ENCODE measurements at places on chromosomes 12 and 14. TPM values are rescaled to one million over a fixed set of nuclear protein-coding genes. Genes with fewer than 3 reads are reported as not detected.

Gene IFI27
- 98.5 TPM for total RNA-seq

Gene KCNMB4
- total RNA-seq = 4.5 TPM

Gene RND1
- total RNA-seq = 0.96 TPM

Gene PCED1B
- total RNA-seq = 1.3 TPM

Gene P2RX2
- not detected for total RNA-seq

Gene TEX22
- 0.46 TPM for total RNA-seq

Gene SLC2A14
- total RNA-seq = not detected

DNA sequence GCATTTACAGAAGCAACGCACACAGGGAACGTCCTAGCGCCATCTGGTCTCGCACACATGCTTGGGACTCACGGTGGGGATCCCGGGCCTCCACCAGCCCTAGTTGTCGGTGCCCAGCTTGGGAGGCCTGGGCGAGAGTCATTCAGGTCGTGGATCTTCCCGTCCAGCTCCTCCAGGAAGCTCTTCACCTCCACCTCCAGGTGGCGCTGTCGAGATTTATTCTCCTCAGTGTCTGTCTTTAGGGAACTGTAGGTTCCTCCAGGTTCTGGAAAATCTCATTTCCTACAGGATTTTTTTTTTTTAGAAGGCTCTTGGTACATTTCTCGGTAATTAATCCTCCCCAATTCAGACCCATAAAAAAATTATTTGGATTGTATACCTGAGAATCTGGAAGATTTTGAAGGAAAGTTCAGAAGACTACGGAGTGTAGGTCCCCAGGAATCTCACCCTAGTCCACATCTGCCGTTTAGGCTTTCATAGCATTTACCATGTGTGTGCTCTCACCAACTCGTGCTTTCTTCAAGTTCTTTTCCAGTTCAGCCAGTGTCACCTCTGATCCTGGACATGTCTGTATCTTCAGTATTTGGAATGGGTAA lies 910.0 kb downstream of the TMEM121 start:
- DNase-seq = peak; percentile 42

- DNase-seq = no peak
Measured at GRCh38 chr12:45789025-45789424, 59.5 kb downstream of the ARID2 start.

- DNase-seq = no peak
Measured at GRCh38 chr12:131249246-131250027, 295.7 kb downstream of the ADGRD1 start.

DNA sequence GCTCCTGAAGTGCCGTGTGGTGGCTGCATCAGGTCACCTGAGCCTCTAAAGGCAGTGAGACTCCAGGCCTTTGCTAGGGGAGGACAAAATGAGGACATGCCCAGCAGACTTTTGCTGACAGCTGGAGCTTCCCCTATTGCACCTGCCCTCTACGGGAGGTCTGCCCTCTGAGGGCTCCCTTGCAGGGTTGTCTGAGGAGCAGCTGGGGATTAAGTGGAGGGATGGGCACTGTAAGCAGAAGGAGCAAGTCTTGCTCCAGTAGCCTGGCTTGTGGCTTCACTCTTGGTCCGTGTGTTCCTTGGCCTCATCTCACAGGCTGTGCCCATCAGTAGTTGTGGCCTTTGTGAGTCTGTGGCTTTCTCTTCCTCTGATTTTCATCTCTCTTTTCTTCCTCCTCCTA lies 66.9 kb upstream of the NRXN3 start:
- no peak for DNase-seq

GRCh38 chr14:99241325-99242010 lies 30.5 kb downstream of the BCL11B start:
- DNase-seq = no peak

DNA sequence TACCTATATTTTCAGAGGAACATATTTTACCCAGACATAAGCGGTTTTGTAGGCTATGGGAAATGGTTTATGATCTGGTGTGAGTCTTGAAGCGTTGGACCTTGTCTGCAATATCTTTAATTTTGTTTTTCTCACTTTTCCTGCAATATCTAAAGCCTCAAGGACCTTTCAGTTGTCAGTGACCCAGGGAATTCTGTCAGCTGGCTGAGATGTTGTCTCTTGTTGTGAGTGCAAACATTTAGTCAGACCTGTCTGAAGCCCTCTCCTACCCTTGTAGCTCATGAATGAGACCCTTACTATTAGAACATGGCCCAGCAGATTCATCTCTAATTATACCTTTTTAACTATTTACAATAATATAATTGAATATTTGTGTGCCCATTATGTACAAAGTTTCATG lies 53.6 kb downstream of the SPATA7 start:
- no peak for DNase-seq

DNA sequence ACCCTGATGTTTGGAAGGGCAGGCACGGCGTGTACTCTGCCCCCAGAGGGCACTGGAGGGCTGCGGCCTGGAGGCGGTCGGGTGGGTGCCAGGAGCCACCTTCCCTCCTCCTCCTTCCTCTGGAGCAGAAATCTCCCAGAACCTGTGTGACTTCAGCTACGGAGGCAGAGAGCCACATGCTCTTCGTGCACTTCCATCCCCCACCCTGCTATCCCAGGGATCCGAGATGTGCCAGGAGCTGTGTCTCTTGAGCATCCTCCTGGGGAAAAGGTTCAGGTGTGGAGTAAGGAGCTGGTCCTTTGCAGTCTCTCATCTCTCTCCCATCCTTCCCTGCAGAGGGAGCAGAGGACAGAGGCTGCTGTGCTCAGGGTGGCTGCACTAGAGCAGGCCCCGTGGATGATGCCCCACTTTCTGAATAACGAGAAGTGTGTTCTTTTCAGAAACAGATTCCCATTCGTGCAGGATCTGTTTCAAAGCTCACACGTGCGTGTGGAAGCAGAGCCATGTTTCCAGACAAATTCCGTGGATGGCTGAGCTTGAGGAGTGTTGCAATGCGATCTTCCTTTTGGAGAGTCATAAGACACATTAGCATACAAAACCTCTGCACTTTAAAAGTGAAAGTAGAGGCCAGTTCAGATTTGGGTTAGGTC lies 162.9 kb downstream of the ADGRD1 start:
- DNase-seq = peak; percentile 13

- DNase-seq = no peak
Measured at GRCh38 chr12:126219139-126219538, 1153.9 kb downstream of the AACS start.

- no peak for DNase-seq
Measured at GRCh38 chr14:68084256-68084655, 264.7 kb downstream of the RAD51B start.

GRCh38 chr12:69828897-69829296 lies 3.9 kb downstream of the MYRFL start:
- DNase-seq = no peak

DNA sequence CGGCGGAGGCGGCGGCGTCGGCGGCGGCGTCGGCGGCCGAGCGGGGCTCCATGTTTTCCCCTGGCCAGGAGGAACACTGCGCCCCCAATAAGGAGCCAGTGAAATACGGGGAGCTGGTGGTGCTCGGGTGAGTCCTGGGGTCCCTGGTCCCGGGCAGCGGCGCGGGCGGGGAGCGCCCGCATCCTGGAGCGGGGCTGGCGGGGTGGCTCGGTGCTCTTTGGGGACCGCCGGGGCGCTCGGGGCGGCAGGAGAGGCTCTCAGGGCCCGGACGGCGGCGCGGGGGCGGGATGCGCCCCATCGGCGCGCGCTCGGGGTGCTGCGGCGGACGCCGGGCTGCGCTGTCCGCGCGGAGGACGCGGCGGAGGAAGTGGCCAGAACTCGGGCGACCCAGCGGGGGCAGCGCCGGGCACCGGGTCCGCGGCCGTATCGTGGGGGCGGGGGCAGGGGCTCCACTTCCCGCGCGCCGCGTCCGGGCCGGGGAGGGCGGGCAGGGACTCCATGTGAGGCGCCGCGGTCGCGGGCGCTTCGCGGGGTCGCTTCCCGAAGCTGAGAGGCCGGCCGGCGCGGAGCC lies 485 bp downstream of the PELI2 start:
- peak; percentile 79 for DNase-seq

GRCh38 chr12:28025821-28026505 lies 53.4 kb upstream of the PTHLH start:
- DNase-seq = no peak

DNA sequence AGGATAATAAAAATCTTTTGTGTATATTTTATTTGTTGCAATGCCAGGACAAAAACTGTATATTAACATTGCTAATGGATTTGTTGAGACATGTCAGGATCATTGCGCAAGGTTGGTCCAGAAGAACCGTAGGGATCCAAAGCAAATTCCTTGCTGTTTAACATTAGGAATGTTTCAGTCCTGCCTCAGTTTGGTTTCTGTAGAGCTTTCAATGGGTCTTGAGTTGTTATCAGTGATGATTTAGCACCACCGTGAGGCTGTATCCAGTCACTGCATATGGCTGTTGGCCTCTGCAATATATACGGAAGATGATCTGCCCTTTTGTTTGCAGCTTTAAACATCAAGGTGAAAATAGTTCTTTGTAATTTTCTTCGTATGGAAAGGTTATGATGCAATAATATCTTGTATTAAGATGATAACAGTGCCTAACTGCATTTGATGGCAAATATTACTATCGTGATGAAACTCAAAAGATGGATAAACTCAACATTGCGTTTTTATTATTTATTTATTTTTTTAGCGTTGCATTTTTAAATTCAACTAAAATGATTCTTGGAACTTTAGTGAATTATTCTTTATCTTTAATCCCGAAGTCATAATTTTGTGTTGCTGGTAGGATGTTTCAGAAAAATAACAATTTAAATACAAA lies 231.2 kb downstream of the AKAP6 start:
- DNase-seq = no peak

DNA sequence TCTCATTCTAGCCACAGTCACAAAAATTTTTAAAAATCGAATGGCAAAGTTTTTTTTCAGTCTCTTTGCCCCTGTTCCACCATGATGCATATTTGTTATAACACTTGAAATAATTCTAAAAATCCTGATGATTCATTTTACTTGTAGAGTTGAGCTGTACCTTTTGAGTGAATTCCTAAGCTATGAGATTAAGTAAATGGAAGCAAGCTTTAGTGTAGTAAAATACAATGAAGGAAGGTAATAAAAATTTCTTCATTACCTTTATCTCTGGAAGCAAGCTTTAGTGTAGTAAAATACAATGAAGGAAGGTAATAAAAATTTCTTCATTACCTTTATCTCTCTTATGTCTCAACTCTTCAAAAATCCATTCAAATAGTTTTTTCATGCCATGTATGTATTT lies 46.1 kb downstream of the TMTC3 start:
- DNase-seq = no peak

DNA sequence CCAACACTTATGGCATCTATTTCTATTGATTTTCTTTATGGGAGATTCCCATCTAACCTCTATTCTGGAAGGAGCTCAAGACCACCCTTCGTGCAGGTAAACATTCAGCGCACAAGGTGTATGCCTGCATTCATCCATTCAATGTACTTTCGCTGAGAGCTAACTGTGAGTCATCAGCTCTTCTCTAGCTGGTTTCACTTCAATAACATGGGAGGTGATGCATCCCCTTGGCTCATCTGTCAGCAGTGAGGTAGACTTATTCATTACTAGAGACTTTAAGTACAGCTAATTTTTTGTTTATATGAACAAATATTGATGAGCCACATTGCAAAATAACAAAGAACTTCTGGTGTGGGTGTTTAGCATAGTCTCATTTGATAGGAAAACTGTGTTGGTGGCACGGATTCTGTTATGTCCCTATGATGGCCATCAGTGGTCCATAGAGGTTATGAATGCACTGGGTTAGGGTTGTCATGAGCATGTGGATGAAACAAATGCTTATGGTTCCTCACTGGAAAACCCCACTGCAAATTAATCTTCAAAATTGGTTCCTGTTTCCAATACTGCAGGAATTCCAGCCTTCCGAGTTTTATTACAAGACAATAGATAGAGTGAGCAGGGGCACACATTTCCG lies 1151.0 kb downstream of the BCL11B start:
- no peak for DNase-seq

- no peak for DNase-seq
Measured at GRCh38 chr12:112716099-112717093, 75.2 kb upstream of the RPH3A start.

DNA sequence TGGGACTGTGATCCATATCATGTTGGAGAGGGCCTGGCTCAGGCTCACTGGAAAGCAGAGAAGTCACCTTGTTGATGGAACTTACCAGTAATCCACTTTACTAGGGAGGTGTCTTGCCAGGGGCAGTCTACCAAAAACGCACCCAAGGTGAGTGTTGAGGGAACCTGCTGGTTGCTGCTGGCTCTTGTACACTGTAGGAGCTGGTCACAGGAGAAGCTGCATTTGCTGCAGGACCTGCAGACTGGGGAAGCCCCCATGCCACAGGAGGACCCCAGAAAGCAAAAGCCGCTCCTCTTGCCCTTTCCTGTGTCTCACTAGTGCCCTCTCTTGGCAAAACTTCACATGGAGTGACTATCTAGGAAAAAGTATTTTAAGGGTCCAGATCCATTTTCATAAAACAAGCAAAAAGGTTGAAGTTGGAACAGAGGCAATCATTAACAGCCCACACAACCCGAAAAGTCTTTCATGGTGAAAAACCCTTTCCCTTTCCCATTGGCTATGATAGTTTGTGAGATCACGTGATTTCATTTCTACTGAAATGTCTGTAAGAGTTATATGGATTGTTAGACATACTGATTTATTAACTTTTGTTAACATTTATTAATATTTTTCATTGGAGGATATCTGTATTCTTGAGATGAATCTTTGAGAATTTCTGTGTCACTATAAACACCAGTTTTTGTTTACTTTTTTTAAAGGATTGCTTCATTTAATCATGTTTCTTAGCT lies 59.2 kb downstream of the RASSF8 start:
- no peak for DNase-seq

DNA sequence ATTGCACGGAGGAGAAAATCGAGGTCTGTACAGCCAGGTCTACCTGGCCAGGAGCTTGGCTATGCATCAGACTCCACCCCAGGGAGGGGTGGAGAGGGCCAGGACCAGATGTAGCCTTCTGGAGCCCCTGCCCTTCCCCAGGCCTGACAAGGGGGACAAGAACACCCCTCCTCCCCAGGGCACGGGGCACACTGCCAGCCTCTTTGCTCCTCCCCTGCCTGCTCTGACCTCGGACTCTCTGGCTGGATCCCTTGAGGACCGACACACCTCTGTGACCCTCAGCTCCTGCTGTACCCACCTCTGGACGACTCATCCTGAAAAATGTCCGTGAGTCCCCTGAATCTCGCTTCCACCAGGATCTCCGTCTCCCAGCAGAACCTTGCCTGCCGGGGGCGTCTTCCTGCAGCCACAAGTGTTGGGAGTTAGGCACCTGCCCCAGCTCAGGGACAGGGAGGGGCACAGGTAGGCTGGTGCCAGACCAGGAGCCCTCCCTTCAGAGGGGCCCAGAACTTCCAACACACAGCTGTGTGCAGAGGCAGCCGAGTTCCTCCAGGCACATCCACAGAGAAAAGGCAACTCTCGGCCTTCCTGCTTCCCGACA lies 21.8 kb downstream of the AHNAK2 start:
- no peak for DNase-seq

DNA sequence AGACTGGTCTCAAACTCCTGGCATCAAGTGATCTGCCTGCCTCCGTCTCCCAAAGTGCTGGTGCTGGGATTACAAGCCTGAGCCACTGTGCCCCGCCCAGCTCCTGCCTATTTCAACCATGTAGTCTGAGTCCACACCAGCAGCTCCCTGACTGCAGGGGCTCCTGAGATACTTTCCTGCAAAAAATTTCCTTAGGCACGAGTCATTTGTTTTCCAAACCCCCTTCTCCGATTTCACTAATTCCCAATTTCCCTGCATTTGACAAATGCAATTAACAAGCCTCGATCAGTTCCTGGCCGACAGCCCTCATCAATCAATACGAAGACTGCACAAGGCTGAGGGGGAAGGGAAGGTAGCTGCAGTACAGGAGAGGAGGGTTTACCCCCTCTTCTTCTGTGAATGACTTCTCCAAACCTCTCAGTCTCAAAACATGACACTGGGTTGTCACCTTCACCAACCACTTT lies 10.1 kb downstream of the PSMB5 start:
- DNase-seq = no peak

- DNase-seq = no peak
Measured at GRCh38 chr12:93582351-93582750, 9.9 kb downstream of the SOCS2 start.

All from right cardiac atrium (tissue), 5 donors.